Globus pallidus (tissue), 1 donor: ENCODE measurements at places on chromosomes 6 and 20.

DNA sequence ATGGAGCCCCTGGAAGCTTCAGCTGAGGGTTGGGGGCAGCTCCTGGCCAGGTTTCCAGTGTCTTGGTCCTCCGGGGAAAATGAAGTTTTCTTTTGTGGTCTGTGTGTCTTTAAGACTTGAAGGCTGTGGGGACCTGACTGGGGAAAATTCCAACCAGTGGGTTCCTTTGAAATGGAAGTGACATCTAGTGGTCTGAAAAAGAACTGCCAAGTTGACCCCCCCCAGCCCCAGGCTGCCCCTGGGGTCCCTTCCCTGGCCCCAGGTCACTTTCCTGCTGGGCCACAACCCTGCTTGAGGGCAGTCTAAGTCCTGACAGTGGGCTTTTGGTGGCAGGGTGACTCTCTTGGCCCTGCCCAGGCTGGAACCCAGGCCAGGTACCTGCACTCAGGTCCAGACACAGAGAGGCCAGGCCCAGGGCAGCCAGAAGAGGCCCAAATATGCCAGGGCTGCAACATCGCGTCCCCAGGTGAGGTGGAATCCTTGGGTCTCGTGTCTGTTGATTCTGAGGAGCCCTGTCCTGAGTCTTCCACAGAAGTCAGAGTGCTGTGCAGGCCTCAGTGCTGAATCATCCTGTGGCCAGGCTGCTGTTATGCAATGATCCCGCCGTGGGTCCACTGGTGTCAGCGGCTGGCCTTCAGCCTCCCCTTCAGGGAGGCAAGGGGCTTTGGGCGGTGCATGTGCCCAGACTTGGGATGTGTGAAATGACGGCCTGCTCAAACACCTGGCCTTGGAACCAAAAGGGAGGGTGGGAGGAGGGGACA is 68.4 kb downstream of the VEGFA start:
- DNase-seq: no peak

- no peak for DNase-seq
These were observed 730 bp downstream of the PARD6B start for GRCh38 chr20:50731930-50732690.

- DNase-seq: no peak
These were observed 186.8 kb upstream of the RREB1 start for GRCh38 chr6:6920987-6921313.

- DNase-seq: no peak
These were observed 121.3 kb downstream of the ALDH8A1 start for GRCh38 chr6:134828641-134829040.
